ENCODE measurements at places on chromosomes 3 and 15. TPM values are rescaled to one million over a fixed set of nuclear protein-coding genes. Genes with fewer than 3 reads are reported as not detected.

Gene ZNF501
- 9.9 TPM for total RNA-seq

Gene GPR149
- not detected for total RNA-seq

Gene EDEM1
- total RNA-seq: 11.8 TPM

Gene MINAR1
- total RNA-seq: 1.5 TPM

Gene RAB5A
- total RNA-seq: 60.5 TPM

Data from neural progenitor cell (in vitro differentiated cells).